ENCODE measurements at places on chromosomes 5 and 9.

DNA sequence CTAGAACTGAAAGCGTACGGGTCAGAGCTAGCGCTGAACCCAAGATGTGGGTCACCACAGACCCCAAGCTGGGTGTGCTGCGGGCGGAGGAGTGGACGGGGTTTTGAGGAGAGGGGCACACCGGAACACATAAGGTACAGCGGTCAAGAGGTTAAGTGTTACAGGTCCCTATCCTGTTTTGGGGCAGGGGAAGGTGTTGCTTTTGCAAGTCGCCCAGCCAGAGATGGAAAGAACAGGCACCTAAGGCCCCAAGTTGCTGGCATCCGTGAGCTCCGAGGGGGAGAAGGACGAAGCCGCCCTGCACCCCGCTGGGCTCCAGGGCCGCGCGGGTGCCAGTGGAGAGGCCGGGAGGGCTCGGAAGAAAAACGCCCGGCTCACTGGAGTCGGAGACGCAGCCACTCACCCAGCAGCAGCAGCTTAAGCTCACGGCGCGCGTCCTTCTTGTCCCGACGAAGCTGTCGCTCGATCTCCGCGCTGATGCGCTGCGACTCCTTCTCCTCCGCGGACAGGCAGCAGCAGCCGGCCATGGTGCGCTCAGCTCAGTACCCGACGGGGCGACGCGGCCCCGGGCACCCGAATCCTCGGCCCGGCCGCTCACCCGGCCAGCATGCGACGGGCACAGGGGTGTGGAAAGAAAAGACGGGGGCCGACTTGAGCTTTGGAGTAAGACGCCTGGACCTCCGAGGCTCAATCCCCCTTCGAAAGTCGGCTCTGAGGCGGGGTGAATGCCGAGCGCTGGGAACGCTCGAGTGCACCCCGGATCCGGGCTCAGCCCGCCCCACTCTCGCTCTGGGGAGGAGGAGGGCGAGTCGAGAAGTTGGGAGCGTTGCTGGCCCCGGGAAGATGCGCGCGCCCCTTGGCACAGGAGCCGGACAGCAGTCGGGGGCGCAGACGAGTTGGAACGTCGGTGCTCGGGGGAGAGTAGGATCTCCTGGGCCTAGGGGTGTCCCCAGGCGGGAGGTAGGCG lies 572 bp downstream of the GNA14 start:
- H3K36me3 ChIP-seq: no peaks in the 10 kb centered on the region
- H3K27me3 ChIP-seq: peaks cover 5% of the 10 kb centered on the region
- H3K4me1 ChIP-seq: peaks cover 4% of the 10 kb centered on the region
- H3K27ac ChIP-seq: peak overlapping the region; percentile 40
- H3K4me3 ChIP-seq: peak overlapping the region; percentile 62

- H3K27me3 ChIP-seq: no peaks in the 10 kb centered on the region
- H3K4me1 ChIP-seq: no peaks in the 10 kb centered on the region
- no peaks in the 10 kb centered on the region for H3K36me3 ChIP-seq
- no peak for DNase-seq
Measured at GRCh38 chr5:102843997-102844396, 88.9 kb downstream of the PAM start.

GRCh38 chr5:139393497-139394122 lies 1.3 kb downstream of the PROB1 start:
- H3K27me3 ChIP-seq: peaks cover 8% of the 10 kb centered on the region
- no peak overlapping the region for H3K27ac ChIP-seq
- no peaks in the 10 kb centered on the region for H3K36me3 ChIP-seq
- peak overlapping the region; percentile 42 for H3K4me3 ChIP-seq
- H3K4me1 ChIP-seq: peaks cover 3% of the 10 kb centered on the region

- no peaks in the 10 kb centered on the region for H3K36me3 ChIP-seq
- peaks cover 4% of the 10 kb centered on the region for H3K27me3 ChIP-seq
- H3K4me3 ChIP-seq: no peak overlapping the region
- no peak overlapping the region for H3K27ac ChIP-seq
- H3K4me1 ChIP-seq: peaks cover 13% of the 10 kb centered on the region
- peak; percentile 35 for DNase-seq
Measured at GRCh38 chr9:132412089-132412488, 2.1 kb downstream of the CFAP77 start.

- H3K4me1 ChIP-seq: no peaks in the 10 kb centered on the region
- no peak for DNase-seq
- no peak overlapping the region for H3K4me3 ChIP-seq
- H3K36me3 ChIP-seq: no peaks in the 10 kb centered on the region
Measured at GRCh38 chr5:41637869-41638268, 127.5 kb upstream of the PLCXD3 start.
